Right kidney (tissue), 9 donors: ENCODE measurements at places on chromosomes 4 and X.

DNA sequence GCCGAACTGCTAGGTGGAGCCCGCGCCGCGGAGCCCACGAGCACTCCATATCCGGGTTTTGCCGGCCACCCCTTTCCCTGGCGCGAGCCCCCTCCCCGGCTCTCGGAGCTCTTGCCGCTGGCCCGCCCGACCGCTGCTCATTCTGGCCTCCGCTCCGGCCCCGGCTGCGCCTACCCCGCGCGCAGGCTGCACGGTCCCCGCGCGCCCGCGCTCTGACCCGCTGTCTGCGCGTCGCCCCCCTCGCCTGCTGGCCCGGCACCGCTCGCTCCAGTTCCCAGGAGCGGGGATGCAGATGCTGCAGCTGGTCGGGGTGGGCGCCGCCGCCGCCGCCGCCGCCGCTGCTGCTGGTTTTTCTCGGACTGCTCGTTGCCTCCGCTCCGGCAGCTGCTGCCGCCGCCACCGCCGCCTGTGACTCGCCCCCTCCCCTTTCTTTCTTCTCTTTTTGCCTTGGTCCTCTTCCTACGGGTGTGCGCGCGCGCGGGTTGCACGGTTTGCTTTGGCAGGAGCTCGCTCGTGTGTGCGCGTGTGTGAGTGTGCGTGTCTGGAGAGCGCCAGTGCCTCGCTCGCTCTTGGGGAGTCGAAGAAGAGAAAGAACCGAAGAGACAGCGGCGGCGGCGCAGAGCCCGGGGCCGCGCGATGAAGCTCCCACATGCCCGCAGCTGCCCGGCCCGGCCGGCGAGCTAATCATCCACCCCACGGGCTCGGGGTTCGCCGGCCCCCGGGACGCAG lies at the start of gene ADGRL3:
ADGRL3 (plus strand) TSS at position 140 of the 729 bp plus-strand sequence.
- peak; percentile 98 for DNase-seq

DNA sequence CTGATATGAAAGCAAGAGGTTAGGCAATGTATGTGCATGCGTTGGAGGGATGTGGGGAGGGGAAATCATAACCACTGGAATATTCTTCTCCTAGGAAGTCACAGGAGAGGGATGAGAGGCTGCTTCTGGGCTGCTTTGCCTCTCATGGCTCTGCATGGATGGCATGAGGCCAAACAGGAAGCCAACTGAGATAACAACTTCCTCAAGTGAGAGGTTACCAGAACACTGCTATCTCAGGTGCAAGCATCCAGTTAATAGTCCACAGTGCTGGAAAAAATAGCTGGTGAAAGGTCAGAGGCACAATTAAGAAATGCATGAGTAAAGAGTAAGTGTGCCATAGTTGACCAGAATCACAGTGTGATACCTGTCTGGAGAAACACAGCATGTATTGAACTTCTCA lies 113.3 kb downstream of the ELOVL6 start:
- no peak for DNase-seq

DNA sequence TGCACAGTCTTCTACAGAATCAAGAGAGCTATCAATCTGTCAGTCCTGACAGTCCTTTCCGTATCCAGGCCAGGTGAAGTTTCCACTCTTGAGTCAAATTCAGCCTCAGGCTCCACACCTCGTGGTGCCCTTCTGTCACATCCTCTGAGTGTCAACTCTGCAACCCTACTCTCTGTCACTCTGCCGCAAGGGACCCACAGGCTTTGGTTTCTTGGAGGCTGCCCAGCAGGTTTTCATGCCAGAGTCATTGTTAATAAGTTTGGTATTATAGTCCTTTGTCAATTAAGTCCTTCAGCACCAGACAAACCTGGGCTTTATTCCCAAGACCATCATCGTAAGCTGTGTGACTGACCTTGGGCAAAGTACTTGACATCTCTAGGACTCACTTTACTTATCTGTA lies 83.4 kb upstream of the KLHL13 start:
- no peak for DNase-seq

DNA sequence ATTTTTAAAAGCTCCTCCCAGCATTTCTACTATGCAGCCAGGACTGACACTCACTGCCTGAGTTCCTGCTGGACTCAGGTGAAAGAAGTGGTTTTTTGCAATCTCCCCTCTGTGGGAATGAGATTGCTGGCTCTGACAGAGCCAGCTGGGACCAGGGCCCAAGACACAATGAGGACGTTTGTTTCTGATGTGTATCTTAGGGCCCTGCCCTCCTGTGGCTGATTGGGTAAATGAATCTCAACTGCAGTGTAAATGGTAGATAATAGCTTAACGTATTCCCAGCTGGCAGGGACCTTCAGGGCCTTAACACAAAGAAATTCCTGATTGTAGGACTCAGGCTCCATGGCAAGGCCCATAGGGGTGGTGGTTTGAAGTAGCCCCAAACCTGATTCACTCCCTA lies 85.8 kb upstream of the PRPS1 start:
- no peak for DNase-seq
